ENCODE measurements at places on chromosomes 2 and 18. TPM values are rescaled to one million over a fixed set of nuclear protein-coding genes. Genes with fewer than 3 reads are reported as not detected.
A peak's percentile ranks its signal among the peaks of the same experiment; 100 is the strongest.

The SFTPB gene
- not detected for total RNA-seq

The SYT4 gene
- not detected for total RNA-seq

The DPP10 gene
- total RNA-seq: not detected

The HOXD3 gene
- total RNA-seq: not detected

The FAP gene
- not detected for total RNA-seq

- no peaks in the 10 kb centered on the region for H3K4me1 ChIP-seq
- H3K4me3 ChIP-seq: no peak overlapping the region
- no peak overlapping the region for H3K27ac ChIP-seq
- no peak for DNase-seq
- H3K27me3 ChIP-seq: no peaks in the 10 kb centered on the region
Observed at GRCh38 chr2:133483181-133483580, 85.1 kb downstream of the NCKAP5 start.

DNA sequence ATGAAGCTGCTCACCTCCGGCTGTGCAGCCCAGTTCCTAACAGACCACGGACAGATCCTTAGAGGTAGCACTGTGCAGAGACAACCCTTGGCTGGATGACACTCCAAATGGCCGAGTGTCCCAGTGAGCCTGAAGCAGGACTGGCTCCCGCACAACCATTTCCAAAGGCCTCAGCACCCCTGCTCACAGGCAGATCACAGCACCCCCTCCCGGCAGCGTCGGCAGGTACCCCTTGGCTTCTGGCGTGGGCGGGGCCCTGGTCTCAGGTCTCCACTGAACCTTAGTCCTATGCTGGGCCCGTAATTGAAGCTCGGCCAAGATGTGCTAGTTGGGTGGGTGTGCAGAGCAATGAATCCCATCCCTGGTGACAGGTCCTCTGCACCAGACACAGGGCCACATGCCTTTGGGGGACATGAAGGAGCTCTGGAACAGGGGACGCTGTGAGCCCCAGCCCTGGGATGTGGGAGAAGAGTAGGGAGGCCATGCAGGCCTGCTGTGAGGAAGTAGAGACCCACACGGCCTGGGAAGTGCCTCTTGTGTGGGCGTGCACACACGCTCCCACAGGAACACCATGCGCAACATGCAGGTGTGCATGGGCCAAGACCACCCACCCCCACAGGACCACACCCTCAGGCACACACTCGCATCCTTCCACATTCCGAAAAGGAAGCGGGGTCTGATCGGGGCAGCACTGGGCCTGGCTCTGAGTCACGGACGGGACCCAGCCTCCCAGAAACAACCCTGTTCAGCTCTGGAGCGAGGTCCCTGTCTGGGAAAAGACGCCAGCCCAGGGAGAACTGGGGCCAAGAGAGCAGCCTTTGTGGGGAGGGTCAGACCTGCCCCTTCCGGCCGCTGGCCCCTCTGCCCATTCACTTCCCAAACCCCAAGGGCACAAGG, 2.8 kb downstream of the DUSP2 start:
- H3K4me3 ChIP-seq: peak overlapping the region; percentile 48
- DNase-seq: peak; percentile 60
- H3K27me3 ChIP-seq: no peaks in the 10 kb centered on the region
- H3K36me3 ChIP-seq: peaks cover 13% of the 10 kb centered on the region

DNA sequence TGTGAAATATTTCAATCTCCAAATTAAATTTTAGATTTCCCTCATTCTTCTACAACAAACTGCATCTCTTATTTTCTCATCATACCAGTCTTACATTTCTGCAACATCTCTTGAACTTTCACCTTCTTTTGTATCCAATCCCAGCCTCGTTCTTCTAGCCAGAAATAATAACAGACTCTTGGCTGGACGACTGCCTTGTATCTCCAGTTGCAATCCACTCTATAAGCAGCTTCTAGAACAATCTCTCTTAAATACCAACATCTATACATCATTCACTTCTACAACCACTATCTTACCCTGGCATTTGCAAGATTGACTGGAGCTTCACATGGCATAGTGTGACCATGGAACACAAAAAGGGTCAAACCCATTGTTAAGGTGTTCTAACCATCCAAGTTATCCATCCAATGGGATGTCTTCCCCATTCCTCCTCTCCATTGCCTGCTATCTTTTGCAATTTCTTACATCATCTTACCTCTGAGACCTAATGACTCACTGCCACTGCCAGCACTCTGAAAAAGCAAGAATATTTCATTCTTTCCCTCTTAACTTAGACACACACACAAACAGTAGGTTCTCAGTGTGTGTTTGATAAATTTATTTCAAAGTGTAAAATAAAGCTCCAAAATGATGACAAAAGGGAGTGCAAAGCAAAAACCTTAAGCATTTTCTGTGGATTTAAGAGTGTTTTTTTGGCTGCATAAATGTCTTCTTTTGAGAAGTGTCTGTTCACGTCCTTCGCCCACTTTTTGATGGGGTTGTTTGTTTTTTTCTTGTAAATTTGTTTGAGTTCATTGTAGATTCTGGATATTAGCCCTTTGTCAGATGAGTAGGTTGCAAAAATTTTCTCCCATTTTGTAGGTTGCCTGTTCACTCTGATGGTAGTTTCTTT, 145.6 kb downstream of the METTL4 start:
- H3K4me1 ChIP-seq: no peaks in the 10 kb centered on the region
- H3K36me3 ChIP-seq: no peaks in the 10 kb centered on the region
- H3K27me3 ChIP-seq: peaks cover 5% of the 10 kb centered on the region
- no peak overlapping the region for H3K4me3 ChIP-seq

- DNase-seq: no peak
- H3K27ac ChIP-seq: no peak overlapping the region
- H3K36me3 ChIP-seq: no peaks in the 10 kb centered on the region
- no peaks in the 10 kb centered on the region for H3K27me3 ChIP-seq
- no peaks in the 10 kb centered on the region for H3K4me1 ChIP-seq
Observed at GRCh38 chr2:21194858-21195271, 71.1 kb downstream of the TDRD15 start.

- H3K27me3 ChIP-seq: peaks cover 54% of the 10 kb centered on the region
- no peak overlapping the region for H3K4me3 ChIP-seq
- no peak for DNase-seq
- H3K4me1 ChIP-seq: peaks cover 21% of the 10 kb centered on the region
- H3K27ac ChIP-seq: no peak overlapping the region
Observed at GRCh38 chr2:156892467-156893281, 364.8 kb upstream of the GALNT5 start.

DNA sequence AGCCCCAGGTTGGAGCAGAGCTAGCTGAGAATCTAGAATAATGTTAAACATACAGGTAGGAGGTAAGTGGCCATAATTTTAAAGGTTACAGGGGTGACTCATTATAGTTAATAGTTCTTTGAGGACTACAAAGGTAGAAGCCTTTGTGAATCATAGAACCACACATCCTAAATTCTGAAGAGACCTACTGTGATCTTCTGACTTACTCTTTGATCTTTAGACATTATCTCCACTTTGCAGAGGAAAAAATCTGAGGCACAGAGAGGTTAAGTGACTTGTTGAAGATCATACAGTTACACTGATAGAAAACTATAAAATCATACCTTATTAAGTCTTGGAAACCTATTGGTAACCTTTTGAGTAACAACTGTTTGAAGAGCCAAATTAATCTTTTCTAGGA, 1051.3 kb upstream of the NRXN1 start:
- no peaks in the 10 kb centered on the region for H3K27me3 ChIP-seq
- no peak overlapping the region for H3K4me3 ChIP-seq
- no peaks in the 10 kb centered on the region for H3K4me1 ChIP-seq
- DNase-seq: no peak
- no peak overlapping the region for H3K27ac ChIP-seq

GRCh38 chr18:40921845-40922629, 1033.0 kb upstream of the PIK3C3 start:
- no peaks in the 10 kb centered on the region for H3K27me3 ChIP-seq
- no peaks in the 10 kb centered on the region for H3K4me1 ChIP-seq
- no peak for DNase-seq
- no peak overlapping the region for H3K4me3 ChIP-seq
- no peaks in the 10 kb centered on the region for H3K36me3 ChIP-seq

GRCh38 chr2:235144291-235144690, 192.5 kb downstream of the SH3BP4 start:
- DNase-seq: no peak
- H3K4me1 ChIP-seq: no peaks in the 10 kb centered on the region

- no peak overlapping the region for H3K4me3 ChIP-seq
- H3K36me3 ChIP-seq: no peaks in the 10 kb centered on the region
- peak; percentile 53 for DNase-seq
Observed at GRCh38 chr2:179218848-179219594, 45.6 kb downstream of the SESTD1 start.

- H3K4me3 ChIP-seq: no peak overlapping the region
- H3K36me3 ChIP-seq: no peaks in the 10 kb centered on the region
- H3K27ac ChIP-seq: no peak overlapping the region
- DNase-seq: no peak
Observed at GRCh38 chr2:169349535-169349934, 12.8 kb downstream of the LRP2 start.

GRCh38 chr2:232839411-232840079, 30.5 kb upstream of the SNORC start:
- H3K27me3 ChIP-seq: no peaks in the 10 kb centered on the region
- DNase-seq: no peak
- no peak overlapping the region for H3K4me3 ChIP-seq
- H3K27ac ChIP-seq: peak overlapping the region; percentile 66

DNA sequence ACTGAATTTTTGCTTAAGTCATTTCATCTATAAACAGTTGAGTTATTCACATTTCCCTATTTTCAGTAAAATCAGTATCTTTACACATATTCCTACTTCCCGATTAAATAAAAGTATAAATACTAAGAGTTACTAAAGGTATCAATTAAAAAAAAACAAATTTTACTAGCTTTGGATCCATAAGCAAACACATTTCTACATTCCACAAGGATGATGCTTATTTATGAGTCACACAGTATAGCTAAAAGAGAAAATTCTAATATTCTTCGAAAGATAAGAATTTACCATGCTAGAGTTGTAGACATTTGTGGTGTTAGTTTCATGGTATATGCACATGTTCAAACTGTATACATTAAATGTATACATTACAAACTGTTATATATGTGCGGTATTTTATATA, 23.7 kb downstream of the PGAP1 start:
- H3K4me3 ChIP-seq: no peak overlapping the region
- DNase-seq: no peak
- H3K27ac ChIP-seq: no peak overlapping the region
- peaks cover 57% of the 10 kb centered on the region for H3K36me3 ChIP-seq
- peaks cover 9% of the 10 kb centered on the region for H3K4me1 ChIP-seq

DNA sequence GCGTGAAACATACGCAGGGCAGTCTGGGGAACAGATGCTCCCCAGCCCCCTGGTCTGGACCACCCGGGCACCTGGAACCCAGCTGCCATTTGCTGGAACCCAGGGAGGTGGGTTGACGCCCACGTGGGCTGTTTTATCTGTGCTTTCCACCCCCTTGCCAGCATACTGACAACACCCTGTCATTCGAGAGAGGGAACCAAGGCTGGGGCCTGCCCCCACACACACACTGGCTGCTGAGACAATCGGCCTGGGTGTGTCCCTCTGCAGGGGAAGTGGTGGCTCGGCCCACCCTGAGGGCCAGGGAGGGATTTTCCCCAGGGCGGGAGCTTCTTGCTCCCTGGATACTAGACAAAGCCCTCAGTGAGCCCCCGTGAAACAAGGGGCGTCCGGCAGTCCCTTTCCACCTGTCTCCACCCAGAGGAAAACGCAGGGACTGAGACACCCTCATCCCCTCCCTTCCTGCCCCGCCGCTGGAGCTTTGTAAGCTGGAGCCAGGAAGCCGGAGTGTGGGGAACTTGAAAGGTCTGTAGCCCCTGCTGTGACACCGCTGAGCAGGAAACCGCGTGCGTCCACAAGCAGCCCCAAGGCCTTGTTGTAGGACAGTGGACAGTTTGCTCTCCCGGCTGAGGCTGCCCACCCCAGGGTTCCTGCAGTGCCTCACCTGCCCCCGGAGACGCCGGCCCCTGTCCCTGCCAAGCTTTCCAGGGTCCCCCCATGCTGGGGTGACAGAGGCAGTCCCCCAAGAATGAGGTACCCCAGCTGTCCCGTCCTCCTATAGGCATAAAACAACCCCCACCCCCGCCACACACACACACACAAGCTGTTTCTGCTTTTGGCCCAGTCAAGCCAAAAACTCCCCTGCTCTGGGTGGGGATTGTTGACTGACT, 14.1 kb upstream of the KLF11 start:
- no peaks in the 10 kb centered on the region for H3K36me3 ChIP-seq
- peaks cover 38% of the 10 kb centered on the region for H3K4me1 ChIP-seq
- H3K27me3 ChIP-seq: no peaks in the 10 kb centered on the region
- DNase-seq: peak; percentile 77

DNA sequence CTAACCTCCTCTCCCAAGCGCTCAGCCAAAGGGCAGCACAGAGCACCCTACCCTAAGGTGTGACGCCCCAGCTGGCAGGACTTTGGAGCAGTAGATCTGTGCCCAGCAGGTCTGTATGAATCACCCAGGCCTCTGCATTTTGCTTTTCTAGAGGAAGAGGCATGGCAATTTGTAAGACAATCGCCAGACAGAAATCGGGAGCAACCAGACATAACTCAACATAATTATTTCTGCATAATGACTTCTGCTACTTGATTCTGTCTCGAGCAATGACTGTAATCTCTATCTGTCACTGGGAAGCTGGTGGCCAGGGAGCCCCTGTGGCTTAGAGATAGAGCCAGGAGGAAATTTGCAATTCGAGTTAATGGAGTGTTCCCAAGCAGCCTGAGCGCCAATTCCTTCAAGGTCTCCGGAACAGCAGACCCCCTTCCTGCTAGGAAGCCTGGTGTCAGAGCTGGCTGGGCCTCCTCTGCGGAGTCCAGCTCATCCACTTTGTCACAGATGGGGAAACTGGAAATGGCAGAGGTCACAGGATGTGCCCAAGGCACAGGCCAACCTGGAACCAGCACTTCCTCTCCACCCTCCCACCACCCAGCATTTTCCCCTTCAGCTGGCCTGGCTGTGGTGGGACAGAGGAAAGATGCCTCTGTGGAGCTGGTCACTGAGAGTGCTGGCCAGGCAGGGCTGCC, 55.0 kb downstream of the ODC1 start:
- H3K4me3 ChIP-seq: no peak overlapping the region
- H3K36me3 ChIP-seq: peaks cover 4% of the 10 kb centered on the region
- H3K27me3 ChIP-seq: no peaks in the 10 kb centered on the region
- H3K27ac ChIP-seq: no peak overlapping the region
